Activated naive CD4-positive, alpha-beta T cell treated with anti-CD3 and anti-CD28 coated beads, Interleukin-2, amount 50 U/mL, for 16 hours (primary cell): ENCODE measurements at places on chromosomes 11 and 22.

GRCh38 chr11:285021-285893 lies 3.7 kb upstream of the PGGHG start:
- no peak for DNase-seq

- DNase-seq, result no peak
These were observed 6.8 kb upstream of the INSC start for GRCh38 chr11:15107730-15108515.

GRCh38 chr11:66006891-66007176 lies 4.5 kb downstream of the BANF1 start:
- DNase-seq, result no peak

GRCh38 chr11:47127213-47127612 lies 49.5 kb downstream of the ARFGAP2 start:
- DNase-seq, result no peak

GRCh38 chr22:31148953-31149627 lies 8.8 kb upstream of the PLA2G3 start:
- DNase-seq, result peak; percentile 42
